NCI-H774 (cell line): ENCODE measurements at places on chromosomes 7 and 10.

- no peak for DNase-seq
Observed at GRCh38 chr10:130003166-130003565, 39.1 kb upstream of the EBF3 start.

- DNase-seq: no peak
Observed at GRCh38 chr7:130989101-130989795, 255.2 kb upstream of the KLF14 start.

DNA sequence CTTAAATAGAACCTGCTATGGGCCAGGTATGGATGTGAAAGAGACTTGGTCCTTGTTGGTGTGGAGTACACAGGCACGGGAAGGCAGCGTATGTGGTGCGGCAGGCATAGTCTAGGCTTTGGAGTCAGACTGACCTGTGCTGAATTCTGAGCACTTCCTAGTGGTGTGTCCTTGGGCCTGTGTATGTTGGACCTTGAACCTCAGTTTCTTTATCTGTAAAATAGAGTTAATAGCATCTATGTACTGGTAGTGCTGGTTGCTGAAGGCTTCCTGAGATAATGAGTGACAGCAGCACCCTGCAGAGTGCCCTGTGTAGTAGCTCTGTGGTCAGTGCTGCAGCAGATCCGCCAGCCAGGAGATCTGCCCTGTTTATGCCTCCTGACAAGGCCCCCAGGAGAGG lies 5.3 kb upstream of the SFRP5 start:
- DNase-seq: no peak

DNA sequence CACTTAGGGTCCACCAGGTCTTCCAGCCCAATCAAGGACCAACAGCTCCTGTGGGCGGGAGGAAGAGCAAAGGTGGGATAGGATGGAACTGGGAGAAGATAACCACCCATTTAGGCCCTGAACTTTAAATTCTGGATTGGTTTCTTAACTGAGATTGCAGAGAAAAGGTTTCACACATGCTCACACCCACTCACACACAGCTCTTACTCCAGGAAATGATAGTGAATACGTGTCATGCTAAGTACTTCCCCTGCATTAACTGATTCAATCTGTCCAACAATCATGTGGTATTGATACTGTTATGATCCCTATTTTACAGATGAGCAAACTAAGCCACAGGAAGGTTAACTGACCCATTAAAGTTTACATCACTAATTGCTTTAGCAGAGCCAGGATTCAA lies 4.6 kb upstream of the CYP3A4 start:
- no peak for DNase-seq

DNA sequence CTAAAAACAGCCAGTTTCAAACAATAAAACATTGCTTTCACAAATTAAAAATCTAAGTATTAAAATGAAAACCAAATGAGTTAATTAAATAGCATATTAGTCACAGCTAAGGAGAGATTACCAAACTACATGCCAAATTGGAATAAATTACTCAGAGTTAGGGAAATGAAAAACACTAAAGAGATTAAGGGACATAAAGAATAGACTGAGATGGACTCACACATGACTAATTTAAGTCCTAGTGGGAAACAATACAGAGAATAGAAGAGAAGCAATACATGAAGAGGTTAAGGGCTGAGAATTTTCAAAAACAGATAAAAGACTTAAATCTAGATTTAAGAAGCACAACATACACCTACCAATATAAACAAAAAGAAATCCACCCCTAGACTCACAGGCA lies 110.6 kb downstream of the ZFAND4 start:
- no peak for DNase-seq

GRCh38 chr10:2460812-2461211 lies 606.5 kb upstream of the PFKP start:
- no peak for DNase-seq

GRCh38 chr7:82442492-82443035 lies 1.0 kb downstream of the CACNA2D1 start:
- DNase-seq: peak; percentile 20

DNA sequence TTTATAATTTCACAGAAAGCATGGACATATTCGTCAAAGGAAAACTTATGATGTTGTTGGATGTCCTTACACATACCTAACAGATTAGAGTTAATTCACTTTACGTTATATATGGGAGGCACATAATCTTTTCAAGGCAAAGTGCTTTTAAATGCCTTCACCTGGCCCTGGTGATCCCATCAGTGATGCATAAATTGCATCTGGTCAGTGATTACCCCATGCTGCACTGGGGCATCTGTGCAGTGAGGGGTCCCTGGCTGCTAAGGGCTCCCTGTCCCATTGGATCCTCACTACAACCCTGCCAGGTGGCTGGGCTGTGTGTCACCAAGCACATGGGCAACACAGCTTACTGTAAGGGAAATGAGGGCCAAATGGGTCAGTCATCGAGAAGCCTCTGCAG lies 441.1 kb downstream of the RPS24 start:
- no peak for DNase-seq

- DNase-seq: no peak
Observed at GRCh38 chr10:127047878-127048238, 142.6 kb downstream of the DOCK1 start.

DNA sequence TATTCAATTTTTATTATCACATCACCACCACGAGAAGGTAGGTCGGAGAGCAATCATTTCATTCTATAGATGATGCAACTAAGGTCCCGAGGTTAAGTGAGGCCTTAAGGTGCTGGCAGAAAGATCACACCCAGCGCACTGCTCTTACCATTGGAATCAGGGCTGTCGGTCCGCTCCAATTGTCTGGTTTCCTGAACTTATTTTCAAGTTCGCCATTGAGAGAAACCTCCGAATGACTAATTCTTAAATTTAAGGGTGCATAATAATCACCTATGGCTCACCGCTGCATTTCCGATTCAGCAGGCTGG lies 625 bp upstream of the GSTO2 start:
- DNase-seq: no peak

GRCh38 chr7:122702872-122703510 lies at the start of gene RNF148:
TSS of gene RNF148 (minus strand) at chr7:122702922. CDS start at chr7:122702750, 172 bp downstream.
- no peak for DNase-seq

- no peak for DNase-seq
Observed at GRCh38 chr10:69344591-69345252, 66.4 kb downstream of the HK1 start.

DNA sequence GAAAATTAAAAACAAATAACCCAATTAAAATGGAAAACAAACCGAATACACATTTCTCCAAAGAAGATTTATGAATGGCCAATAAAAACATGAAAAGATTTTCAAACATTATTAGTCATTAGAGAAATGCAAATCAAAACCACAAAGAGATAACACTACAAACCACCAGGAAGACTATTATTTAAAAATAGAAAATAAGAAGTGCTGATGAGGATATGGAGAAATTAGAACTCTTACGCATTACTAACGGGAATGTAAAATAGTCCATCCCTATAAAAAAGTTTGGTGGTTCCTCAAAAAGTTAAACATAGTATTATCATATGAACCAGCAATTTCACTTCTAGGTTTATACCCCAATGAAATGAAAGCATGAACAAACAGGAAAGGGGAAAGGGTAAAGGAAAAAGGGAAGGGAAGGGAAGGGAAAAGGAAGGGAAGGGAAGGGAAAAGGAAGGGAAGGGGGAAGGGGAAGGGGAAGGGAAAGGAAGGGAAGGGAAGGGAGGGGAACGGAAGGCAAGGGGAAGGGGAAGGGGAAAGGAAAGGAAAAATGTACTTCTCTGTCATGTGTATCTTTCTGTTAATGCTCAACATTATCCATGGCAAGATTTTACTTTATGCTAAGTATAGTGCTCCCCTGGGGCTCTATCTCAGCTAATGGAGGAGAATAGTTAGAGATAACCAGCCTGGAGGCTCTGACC lies 125.3 kb upstream of the RSU1 start:
- DNase-seq: no peak

- no peak for DNase-seq
Observed at GRCh38 chr7:2251841-2252771, 10.1 kb downstream of the NUDT1 start.

DNA sequence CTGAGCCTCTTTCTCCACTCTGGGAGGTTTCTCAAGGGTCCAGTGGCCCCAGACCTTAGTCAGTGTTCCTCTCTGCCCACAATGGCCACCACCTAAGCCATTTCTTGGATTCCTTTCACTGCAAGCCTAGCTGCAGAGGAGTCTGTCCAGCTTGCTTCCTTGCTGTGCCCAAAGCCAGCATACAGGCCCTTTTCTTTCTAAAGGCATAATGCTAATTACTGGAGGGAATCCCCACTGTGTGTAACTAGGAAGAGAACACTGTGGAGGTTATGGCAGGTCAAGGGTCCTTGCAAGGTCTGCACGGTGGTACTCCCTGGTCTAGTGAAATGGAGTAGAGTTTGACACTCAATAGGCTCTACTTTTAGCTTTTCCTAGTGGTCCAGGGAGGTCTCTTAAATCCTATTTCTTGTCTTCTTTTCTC lies 70.4 kb upstream of the CC2D2B start:
- DNase-seq: no peak

DNA sequence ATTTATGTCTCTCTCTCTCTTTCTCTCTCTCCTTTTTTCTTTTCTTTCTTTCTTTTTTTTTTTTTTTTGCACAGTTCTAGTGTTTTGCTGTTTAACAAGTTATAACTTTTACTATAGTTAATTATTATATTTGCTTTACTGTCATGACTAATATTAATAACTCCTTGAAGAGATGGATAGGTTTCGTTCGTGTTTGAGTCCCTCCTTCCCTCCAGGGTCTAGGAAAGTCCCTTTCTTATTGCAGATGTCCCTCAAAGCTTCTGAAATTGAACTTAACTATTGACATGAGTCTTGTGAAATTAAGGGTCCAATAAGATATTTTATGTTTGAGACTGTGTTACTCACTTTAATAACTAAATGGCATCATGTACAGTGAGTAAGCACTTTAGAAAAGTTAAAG lies 131.4 kb downstream of the PLXDC2 start:
- DNase-seq: no peak
